Natural killer cell treated with Interleukin-12 subunit alpha and Interleukin-12 subunit beta and Interleukin-15 and Interleukin-18, amount 100 ng/mL, for 72 hours (primary cell): ENCODE measurements at places on chromosomes 11 and 22. TPM values are rescaled to one million over a fixed set of nuclear protein-coding genes. Genes with fewer than 3 reads are reported as not detected.

DNA sequence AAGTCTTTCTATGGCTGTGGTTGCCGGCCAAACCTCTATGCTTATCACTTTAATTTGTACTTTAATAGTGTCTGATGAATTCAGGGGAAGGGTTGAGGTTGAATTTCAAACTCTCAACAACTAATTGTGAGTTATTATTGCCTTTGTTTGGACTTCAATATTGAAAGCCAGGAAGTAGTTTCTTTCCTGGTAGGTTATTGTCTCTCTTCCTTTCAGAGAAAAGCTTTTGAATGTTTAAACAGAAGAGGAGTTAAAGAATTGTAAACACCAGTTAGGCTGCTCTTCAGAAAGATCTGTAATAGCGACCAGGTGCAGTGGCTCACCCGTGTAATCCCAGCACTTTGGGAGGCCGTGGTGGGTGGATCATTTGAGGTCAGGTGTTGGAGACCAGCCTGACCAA is 22.2 kb downstream of the NNMT start:
- DNase-seq, result no peak

Gene B3GAT1
- total RNA-seq, result 10.2 TPM

GRCh38 chr11:70853068-70853769 is 399.2 kb downstream of the SHANK2 start:
- DNase-seq, result no peak

Gene HEPN1
- total RNA-seq, result not detected

DNA sequence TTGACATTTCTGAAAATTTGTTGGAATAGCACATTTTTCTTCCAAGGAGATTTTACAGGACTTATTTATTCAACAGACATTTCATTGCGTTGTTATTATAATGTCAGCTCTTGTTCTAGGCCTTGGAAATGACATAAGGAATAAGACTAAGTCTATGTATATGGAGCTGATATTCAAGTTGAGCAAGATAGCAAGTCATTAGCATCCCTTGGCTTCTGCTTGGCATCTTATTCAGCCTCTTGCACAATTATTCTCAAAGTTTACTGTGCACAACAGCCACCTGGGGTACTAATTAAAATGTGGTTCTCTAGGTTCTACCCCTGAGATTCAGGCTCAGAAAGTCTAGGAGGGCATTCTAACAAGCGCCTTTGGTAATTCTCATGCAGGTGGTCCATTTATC is 304.8 kb upstream of the DDI1 start:
- no peak for DNase-seq

Gene KRTAP5-2
- not detected for total RNA-seq

Gene GNAZ
- total RNA-seq, result 0.98 TPM

Gene MOV10L1
- not detected for total RNA-seq

Gene HIKESHI
- total RNA-seq, result 64.3 TPM

Gene GLYAT
- total RNA-seq, result not detected

GRCh38 chr11:107743191-107743590 is 31.3 kb upstream of the SLN start:
- no peak for DNase-seq

- DNase-seq, result no peak
Observed at GRCh38 chr11:117230999-117231841, 653 bp downstream of the PCSK7 start.

DNA sequence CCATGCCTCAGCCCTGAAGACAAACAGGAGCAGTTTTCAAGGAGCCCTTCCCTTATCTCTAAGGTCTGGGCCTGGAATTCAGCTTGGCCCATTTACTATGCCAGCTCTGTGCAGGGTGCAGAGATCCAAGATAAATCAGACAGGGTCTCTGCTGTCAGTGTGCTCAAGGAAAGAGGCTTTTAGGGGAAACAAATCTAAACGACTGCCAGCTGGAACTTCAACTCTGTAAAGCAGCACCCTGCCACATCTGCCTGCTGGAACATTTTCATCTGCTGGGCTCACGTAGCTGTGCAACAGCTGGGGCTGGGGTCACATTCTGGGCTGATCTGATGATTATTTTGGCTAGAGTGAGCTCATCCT is 19.8 kb upstream of the EHF start:
- DNase-seq, result no peak
